Osteoblast (primary cell): ENCODE measurements at places on chromosomes 6 and 20.
A peak's percentile ranks its signal among the peaks of the same experiment; 100 is the strongest.

GRCh38 chr6:129835691-129836090, 25.4 kb downstream of the TMEM244 start:
- no peak for DNase-seq

DNA sequence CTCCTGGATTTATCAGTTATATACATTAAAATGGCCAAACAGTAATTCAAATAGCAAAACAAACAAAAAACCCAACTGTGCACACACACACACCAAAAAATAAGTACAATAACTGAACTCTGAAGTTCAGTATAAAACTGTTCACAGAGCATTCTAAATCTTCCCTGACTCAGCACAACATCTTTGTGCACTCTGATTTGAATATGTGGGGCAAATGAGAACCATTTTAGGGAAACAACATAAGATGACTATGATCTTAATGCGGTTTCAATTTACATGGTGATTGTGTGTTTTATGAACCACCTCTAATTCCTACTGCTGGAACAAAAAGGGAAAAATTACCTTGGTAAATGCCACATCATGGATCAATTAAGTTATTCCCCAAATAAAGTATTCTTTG, 41.7 kb downstream of the PLAGL1 start:
- DNase-seq, result no peak

DNA sequence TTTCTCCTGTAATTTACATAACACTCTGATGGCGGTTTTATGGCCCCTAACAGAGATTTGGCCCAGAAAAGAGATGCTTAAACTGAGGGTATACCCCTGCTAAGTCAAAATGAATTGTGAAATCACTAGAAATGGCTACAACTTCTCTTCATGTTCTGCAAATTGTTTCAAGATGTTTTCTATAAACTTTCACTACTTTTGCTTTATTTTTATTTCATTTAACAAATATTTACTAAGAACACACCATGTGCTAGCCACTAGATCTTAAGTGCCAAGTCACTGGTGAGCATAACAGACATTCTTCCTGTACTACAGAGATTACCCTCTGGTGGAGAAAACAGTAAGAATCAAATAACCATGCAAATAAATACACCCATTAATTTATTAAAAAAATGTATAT, 87.6 kb downstream of the KCNQ5 start:
- DNase-seq, result no peak

DNA sequence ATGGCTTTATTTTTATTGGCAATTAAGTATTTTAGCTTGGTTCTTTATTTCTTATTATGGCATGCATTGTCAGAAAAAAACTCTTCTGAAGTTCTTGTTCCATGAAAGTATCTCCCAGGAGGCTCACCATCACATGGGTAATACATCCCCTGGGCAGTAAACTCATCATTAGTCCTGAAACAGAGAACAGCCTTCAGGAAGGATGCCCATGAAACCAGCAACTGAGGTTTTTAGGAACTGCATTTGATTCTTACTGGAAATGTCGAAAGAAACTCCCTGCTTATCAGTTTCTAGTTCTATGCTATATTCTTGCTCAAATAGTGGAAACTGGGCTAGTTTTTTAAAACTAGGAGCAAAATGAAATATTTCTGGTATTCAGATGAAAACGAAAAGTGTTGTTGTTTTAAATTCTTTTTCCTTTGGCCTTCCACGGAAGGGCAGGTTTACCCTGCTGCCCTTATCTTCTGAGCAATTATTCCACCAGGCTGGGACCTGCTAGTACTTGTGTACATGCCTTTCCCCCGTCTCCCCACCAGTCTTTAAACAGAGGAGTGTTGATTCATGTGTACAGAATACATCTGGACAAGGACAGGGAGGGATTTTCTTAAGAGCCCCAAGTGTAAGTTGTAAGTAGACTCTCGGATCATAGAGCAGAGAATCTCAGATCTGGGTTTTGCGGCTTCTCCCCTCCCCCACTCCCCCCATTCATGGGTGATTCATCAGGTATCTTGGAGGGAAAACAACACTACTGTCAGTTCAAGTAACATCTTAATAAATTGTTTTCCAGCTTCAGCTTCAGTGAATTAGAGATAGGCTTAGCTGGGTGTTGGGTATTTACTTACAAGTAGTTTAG, 81.5 kb downstream of the RTN4IP1 start:
- no peak for DNase-seq

DNA sequence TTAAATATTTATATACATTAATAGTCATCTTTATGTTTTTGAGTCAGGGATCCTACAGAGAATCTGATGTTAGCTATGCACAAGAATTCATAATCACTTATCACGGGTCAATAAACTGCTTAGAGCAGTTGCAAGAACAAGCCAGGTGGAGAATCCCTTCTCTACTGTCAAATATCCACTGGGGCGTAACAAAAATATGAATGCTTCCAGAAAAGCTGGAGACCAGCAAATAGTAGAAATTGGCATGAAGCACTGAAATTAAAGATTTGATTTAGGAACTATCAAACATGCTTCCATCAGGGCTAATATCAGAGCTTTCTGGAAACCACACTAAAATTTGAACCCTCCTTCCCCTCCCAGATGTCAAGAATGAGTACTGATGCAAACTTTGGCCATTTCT, 37.3 kb downstream of the ADGRG6 start:
- no peak for DNase-seq

GRCh38 chr6:151021896-151022295, 156.4 kb downstream of the MTHFD1L start:
- DNase-seq, result peak; percentile 74

- DNase-seq, result peak; percentile 80
Observed at GRCh38 chr6:139925894-139926641, 551.6 kb upstream of the CITED2 start.

GRCh38 chr6:37303891-37304503, 46.1 kb upstream of the TMEM217 start:
- peak; percentile 49 for DNase-seq

DNA sequence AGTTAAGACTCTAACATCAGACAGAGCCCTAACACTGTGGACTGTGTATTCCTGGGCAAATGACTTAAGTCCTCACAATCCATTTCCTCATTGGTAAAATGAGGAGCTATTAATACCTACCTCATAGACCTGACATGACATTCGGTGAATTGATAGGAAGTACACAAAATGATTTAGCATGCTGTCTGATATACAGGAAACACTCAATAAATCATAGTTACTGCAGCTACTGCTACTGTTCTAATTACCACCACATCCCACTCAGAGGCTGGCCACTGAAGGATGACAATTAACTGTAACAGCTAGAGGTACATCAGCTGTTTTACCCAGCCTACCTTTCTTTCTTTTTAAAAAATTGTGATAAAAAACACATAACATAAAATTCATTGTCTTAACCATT, 87.7 kb downstream of the PLCG1 start:
- DNase-seq, result no peak

GRCh38 chr6:13299918-13300317, 28.4 kb downstream of the TBC1D7 start:
- DNase-seq, result no peak

DNA sequence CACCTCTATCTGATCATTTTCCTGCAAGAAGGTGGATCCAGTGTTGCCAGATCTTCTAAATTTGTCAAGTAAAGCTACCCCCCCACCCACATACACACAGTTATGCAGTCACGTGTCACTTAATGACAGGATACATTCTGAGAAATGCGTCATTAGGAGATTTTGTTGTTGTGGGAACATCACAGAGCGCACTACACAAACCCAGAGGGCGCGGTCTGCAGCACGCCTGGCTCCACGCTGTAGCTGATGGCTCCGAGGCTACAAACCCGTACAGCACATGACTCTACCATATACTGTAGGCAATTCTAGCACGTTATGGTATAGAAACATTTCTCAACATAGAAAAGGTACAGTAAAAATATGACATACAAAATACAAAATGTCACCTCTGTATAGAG, 126.9 kb downstream of the SYCP2 start:
- no peak for DNase-seq

- DNase-seq, result no peak
Observed at GRCh38 chr20:924639-925038, 8.5 kb upstream of the ANGPT4 start.

DNA sequence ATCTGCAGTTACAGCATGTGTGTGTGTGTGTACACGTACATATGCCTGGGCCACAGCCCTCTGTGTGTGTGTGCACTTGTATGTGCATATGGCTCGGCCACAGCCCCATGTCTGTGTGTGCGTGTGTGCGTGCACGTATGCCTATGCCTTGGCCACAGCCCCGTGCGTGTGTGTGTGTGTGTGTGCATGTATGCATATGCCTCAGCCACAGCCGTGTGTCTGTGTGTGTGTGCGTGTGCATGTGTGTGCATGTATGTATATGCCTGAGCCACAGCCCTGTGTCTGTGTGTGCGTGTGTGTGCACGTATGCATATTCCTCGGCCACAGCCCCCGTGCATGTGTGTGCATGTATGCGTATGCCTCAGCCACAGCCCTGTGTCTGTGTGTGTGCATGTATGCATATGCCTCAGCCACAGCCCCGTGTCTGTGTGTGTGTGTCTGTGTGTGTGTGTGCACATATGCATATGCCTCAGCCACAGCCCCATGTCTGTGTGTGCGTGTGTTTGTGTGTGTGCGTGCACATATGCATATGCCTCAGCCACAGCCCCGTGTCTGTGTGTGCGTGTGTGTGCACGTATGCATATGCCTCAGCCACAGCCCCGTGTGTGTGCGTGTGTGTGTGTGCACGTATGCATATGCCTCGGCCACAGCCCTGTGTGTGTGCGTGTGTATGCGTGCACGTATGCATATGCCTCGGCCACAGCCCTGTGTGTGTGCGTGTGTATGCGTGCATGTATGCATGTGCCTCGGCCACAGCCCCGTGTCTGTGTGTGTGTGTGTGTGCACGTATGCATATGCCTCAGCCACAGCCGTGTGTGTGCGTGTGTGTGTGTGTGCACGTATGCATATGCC, 14.6 kb upstream of the C20orf204 start:
- DNase-seq, result no peak

GRCh38 chr6:73329201-73329600, 24.9 kb downstream of the DPPA5 start:
- no peak for DNase-seq
